Stimulated activated CD8-positive, alpha-beta memory T cell treated with anti-CD3 and anti-CD28 coated beads, Interleukin-15, amount 100 ng/mL, for 24 hours (primary cell): ENCODE measurements at places on chromosomes 7 and 10.

DNA sequence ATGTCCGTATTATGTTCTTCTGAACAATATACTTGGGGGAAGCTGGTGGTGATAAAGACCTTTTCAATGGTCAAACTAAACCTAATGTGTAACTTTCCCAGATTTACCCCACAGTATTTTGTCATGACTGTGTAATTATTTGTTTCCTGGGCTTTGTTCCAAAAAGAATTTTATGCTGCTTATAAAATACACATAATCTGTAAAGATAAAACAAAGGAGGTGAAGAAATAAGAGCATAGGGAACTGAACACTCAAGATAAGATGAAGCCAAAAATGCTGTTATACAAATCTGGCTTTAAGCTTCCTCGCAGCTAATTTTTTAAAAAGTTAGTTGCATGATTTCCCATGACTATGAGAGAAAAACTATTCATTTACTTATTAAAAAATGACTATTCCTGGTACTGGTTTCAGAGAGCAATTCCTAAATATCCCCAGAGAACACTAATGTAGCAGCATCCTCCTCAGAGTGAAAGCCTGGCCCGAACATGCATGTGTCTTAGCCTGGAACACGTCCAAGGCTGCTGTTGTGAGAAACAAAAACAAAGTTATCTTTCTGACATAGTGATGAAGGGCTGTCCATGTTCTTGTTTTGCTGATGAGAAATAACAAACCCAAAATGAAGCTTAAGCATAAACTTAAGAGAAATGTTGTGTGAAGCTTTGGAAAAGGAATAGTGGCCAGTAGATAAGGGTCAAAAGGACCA, 33.9 kb downstream of the MALSU1 start:
- no peak for DNase-seq

- DNase-seq, result no peak
Observed at GRCh38 chr10:71945819-71946474, 18.2 kb upstream of the CHST3 start.

GRCh38 chr10:121910673-121911420, 17.0 kb downstream of the ATE1 start:
- DNase-seq, result no peak

GRCh38 chr7:32937344-32938174, 19.7 kb upstream of the FKBP9 start:
- no peak for DNase-seq

DNA sequence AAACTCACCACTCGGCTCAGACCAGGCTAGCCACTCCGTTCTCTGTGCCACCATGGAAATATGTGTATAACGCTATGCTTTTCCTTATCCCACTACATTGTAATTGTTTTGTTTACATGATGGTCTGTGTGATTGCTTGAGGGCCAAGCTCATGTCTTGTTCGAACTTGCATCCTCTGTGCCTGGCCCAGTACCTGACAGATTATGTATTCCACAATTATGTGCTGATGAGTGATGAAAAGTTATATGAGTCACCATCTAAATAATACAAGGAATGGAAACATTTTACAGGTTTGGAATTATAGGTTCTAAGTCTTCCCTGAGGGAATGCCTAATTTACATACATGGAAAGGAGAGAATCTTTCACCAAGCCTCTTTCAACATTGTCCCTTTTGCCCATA, 137.4 kb downstream of the C7orf25 start:
- DNase-seq, result no peak

GRCh38 chr7:836429-836828, 4.2 kb downstream of the SUN1 start:
- DNase-seq, result no peak

DNA sequence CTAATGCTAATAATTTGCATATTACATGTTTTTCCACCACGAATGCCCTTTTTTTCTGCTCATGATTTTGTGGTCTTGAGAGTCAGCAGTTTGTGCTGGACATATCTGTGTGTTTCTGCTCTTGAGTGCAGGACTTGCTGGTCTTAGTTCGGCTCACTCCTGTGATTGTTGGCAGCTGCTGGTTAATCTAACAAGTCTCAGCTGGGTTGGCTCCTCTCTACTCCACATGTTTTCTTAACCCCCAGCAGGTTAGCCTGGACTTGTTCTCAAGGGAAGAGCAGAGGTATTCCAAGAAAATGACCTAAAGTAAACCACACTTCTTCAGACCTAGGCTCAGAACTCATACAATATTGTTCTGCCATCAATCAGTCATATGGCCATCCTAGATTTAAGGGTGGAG, 1238.9 kb downstream of the XPNPEP1 start:
- DNase-seq, result no peak

- DNase-seq, result no peak
Observed at GRCh38 chr10:73779539-73780197, 2.2 kb upstream of the CHCHD1 start.

DNA sequence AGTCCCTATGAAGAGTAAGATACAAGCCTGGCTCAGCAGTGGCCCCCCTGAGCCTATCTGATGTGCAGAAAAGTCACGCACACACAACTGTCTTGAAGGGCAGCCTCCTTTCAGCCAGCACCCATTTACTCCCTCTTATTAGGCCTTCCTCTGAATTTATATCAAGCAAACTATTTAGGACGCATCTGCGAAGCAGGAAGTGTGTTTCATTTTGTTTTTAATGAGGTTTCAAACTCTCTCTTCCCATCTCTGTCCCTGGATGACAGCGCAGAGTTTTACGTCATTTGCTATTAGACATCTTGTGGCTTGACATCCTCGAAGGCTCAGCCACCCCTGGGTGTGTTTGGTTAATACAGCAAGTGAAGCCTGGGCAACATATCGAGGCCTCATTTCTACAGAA, 79.5 kb downstream of the CUX1 start:
- no peak for DNase-seq

GRCh38 chr7:519484-520390, at the start of gene PDGFA:
Gene PDGFA, minus strand, starts transcription at chr7:519846. Its CDS starts 845 bp downstream, at chr7:519001.
- DNase-seq, result no peak

DNA sequence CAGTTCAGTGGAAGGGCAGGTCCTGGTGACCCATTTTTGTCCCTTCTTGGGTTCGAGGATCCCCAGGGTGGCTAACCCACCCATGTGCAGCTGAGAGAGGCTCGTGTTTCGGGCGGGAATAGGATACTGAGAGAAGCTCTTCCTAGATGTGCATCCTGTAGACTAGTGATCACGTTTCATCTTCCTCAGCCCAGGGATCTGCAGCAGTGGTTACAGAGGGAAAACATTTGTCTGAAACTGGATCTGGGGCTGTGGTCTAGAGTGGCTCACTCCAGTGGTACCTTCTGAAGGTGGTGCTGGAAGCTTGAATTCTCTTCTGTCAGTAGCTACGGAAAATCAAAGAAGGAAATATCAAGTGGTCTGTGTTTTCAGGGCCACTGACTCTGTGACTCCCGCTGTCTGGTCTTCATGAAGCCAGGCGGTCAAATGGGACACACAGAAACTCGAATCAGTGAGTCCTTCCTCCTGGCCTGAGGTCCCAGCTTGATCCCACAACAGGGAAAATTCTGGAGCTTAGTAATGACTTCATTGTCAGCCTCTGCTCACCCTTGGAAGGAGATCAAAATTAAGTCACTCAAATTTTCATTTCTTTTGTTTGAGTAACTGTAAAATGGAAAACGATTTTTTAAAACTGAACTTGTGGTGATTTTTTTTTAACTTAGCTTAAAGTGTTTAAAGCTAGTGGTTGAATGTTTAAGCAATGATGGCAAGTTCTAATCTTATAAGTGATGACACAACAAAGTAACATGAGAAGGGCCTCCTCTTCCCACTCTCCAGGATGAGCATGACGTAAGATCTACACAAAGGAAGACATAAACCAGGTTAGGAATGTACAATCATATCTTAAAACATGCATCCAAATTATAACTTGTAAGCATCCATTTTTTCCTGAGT, 469.3 kb upstream of the KLF6 start:
- DNase-seq, result no peak

DNA sequence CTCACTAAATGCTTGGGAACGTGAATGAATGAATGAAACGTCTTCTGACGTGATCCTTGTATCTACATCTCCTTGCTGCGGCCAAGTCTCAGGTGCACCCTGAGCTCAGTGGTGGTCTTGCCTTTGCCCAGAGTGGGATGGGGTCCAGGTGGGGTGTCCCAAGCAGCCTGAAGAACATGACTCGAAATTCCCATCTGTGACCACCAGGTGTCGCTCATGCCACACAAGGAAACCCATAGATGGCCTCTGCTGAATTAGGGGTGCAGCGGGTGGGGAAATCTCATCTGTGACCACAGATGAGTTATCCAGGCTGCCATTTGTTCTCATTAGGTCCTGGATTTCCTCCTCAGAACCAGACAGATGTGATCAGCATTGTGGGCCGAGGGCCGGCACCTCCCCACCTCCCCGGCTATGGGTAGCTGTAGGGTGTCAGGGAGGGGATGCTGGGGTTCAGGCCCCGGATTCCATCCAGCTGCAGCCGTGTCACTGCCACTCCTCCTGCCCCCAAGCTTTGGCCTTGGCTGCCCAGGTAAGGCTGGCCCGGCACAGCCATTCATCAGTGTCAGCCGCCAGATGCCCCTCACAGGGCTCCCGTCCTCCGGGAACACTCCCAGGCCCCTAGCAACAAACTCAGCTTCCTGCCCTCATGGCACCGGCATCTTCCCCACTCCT, 21.0 kb upstream of the GNA12 start:
- peak; percentile 45 for DNase-seq

GRCh38 chr10:129331839-129332220, 135.2 kb upstream of the MGMT start:
- DNase-seq, result no peak

DNA sequence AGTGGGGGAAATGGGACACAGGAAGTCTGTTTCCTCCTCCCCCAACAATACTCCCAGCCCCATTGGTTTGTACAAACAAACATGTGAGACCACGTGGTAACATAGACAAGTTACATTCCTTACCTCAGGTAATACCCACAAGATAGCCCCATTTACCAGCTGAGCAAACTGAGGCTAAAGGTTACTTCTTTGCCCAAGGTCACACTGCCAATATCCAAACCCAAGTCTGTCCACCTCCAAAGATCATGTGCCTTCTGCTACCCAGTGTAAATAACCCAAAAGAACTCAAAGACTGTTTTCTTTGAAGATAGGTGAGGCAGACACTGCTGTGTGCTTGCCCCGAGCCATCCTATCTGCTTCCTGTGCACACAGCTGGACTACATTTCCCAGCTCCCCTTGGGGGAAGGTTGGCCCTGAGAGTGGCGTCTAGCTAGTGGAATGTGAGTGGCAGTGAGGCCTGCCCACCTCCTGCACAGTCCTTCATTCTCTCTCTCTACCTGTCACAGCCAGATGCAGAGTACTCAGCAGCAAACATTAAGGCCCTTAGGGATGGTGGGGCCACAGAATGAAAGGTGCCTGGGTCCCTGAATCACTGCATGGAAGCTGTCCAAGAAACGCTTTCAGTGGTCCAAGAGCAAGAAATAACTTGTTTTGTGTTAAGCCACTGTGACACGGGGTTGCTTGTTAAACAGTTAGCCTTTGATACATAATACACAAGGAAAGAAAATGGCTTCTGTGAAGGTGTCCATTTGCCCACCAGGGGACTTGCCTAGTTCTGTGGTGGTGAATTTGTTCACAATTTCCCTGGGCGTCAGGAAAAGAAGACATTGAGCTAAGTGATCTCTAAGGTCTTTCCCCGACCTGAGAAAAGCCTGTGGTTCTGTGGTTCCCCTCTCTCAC, 257.7 kb upstream of the NFE2L3 start:
- DNase-seq, result no peak

DNA sequence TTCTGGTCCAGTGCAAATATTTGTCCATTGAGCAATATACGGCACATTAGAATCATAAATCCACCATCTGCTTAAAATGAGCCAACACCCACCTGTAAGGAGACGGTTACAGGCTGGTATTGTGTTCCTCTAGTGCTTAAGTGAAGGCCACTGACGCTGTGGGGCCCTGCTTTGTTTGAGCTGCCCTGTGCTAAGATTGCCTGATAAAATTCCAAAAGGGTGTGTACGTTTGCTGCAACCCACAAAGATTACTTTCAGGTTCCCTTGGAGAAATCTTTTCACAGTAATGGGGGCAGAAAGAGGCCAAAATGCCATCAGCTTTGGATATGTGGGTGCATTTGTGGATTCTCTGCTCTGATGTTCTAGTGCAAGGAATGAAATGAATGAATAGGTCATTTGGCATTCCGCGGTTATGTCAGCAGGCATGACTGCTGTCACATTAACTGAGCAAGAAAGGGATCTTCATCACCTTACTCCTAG, 34.4 kb downstream of the AGR3 start:
- DNase-seq, result no peak

- DNase-seq, result no peak
Observed at GRCh38 chr7:2691011-2691707, 3.2 kb downstream of the AMZ1 start.

DNA sequence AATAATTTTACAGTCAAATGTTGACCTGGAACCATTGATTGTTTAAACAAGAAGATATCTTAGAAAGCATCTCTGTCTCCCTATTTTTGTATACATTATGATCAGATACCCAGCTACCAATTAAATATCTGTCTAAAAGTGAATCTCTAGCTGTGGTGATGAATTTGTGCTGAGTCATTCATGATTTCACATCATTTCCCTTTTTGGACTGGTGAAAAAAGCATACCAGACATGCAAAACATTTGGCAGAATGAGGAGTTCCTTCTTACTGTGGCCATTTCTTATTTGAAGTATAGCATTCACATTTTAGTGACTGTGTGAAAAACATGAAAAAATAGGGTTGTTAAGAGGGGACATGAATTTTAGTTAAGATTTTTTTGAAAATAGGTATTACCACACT, 98.0 kb upstream of the GATA3 start:
- no peak for DNase-seq

GRCh38 chr10:78458983-78459638, 425.4 kb downstream of the RPS24 start:
- no peak for DNase-seq

- no peak for DNase-seq
Observed at GRCh38 chr7:24898691-24899090, 81.3 kb downstream of the OSBPL3 start.

- DNase-seq, result no peak
Observed at GRCh38 chr10:44799966-44800365, 111.2 kb upstream of the TMEM72 start.

- no peak for DNase-seq
Observed at GRCh38 chr10:78465431-78465830, 431.8 kb downstream of the RPS24 start.

GRCh38 chr10:89134963-89135362, 72.2 kb downstream of the CH25H start:
- no peak for DNase-seq

- DNase-seq, result no peak
Observed at GRCh38 chr7:18639711-18640110, 144.2 kb downstream of the HDAC9 start.

- DNase-seq, result no peak
Observed at GRCh38 chr7:50724526-50725520, 57.9 kb downstream of the GRB10 start.
